ENCODE measurements at places on chromosomes 7 and 10. TPM values are rescaled to one million over a fixed set of nuclear protein-coding genes. Genes with fewer than 3 reads are reported as not detected.

MAP3K8 gene
- total RNA-seq = 4.2 TPM

CHAT gene
- not detected for total RNA-seq

RPA3 gene
- 10.8 TPM for total RNA-seq

WNT8B gene
- not detected for total RNA-seq

FEZF1 gene
- 0.25 TPM for total RNA-seq

HEPACAM2 gene
- total RNA-seq = 0.25 TPM

GRM3 gene
- 86.5 TPM for total RNA-seq

CHN2 gene
- 69.3 TPM for total RNA-seq

ACHE gene
- 16.7 TPM for total RNA-seq

SYT15 gene
- 0.49 TPM for total RNA-seq

GTF2IRD1 gene
- 12.3 TPM for total RNA-seq

CALD1 gene
- total RNA-seq = 27.5 TPM

GJD4 gene
- not detected for total RNA-seq

CNPY1 gene
- total RNA-seq = 0.74 TPM

C7orf33 gene
- not detected for total RNA-seq

TMEM209 gene
- 7.9 TPM for total RNA-seq
